CD14-positive monocyte (primary cell): ENCODE measurements at places on chromosomes 12 and 14.

GRCh38 chr12:11859705-11860425, 210.4 kb downstream of the ETV6 start:
- H3K4me3 ChIP-seq, result no peak overlapping the region
- peaks cover 30% of the 10 kb centered on the region for H3K36me3 ChIP-seq
- H3K4me1 ChIP-seq, result peaks cover 49% of the 10 kb centered on the region
- H3K27me3 ChIP-seq, result no peaks in the 10 kb centered on the region
- DNase-seq, result no peak
- H3K27ac ChIP-seq, result no peak overlapping the region

DNA sequence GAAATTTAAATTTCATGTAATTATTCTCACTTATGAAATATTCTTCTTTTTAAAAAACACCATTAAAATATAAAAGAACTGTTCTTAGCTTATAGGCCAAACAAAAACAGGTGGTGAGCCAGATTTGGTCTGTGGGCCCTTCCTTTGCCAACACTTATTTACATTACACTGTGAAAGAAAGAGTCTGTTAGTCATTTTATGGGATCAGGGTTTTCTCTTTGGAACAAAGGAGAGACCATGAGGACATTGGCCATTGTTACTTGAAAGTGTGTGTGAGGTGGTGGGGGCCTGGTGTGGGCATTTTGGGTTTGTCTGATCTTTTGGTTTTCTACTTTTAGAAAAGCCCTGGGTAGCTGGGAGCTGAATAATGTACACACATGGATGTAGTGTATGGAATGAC, 62.7 kb downstream of the TTC6 start:
- H3K27me3 ChIP-seq, result no peaks in the 10 kb centered on the region
- H3K36me3 ChIP-seq, result no peaks in the 10 kb centered on the region
- no peak overlapping the region for H3K4me3 ChIP-seq
- H3K4me1 ChIP-seq, result no peaks in the 10 kb centered on the region
- no peak for DNase-seq
- no peak overlapping the region for H3K27ac ChIP-seq

GRCh38 chr12:80892597-80893445, 44.9 kb downstream of the LIN7A start:
- H3K36me3 ChIP-seq, result peaks cover 13% of the 10 kb centered on the region
- H3K4me3 ChIP-seq, result no peak overlapping the region
- no peaks in the 10 kb centered on the region for H3K27me3 ChIP-seq
- H3K4me1 ChIP-seq, result no peaks in the 10 kb centered on the region

- peaks cover 35% of the 10 kb centered on the region for H3K4me1 ChIP-seq
- H3K27ac ChIP-seq, result no peak overlapping the region
- H3K27me3 ChIP-seq, result no peaks in the 10 kb centered on the region
- H3K36me3 ChIP-seq, result no peaks in the 10 kb centered on the region
These were observed 718 bp downstream of the PACS2 start for GRCh38 chr14:105315211-105315721.

DNA sequence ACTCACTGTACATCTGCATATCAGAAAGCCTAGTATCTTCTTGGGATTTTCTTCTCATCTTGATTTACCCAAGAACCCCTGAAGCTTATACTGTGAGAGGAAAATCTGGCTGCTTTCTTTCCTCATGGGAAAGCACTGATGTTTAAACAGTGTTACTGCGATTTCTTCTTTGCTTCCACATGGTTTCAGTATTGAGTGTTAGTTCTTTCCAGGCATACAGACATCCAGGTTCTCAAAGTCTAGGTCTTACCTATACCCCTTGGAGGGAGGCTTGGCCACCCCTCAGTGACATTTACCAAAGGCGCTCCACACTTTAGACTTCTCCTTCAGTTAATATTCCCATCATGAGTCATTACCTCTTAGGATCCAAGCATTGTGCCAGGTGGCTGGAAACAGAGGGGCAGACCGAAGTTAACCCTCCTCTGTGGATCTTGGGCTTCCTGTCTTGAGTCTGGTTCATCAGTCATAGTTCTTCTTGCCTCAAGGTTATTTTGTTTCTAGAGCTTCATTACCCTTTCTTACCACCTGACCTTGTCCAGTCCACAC, 79.1 kb downstream of the TMEM117 start:
- no peaks in the 10 kb centered on the region for H3K36me3 ChIP-seq
- no peak for DNase-seq
- H3K27me3 ChIP-seq, result no peaks in the 10 kb centered on the region
- H3K4me1 ChIP-seq, result no peaks in the 10 kb centered on the region

- peaks cover 45% of the 10 kb centered on the region for H3K4me1 ChIP-seq
- no peaks in the 10 kb centered on the region for H3K27me3 ChIP-seq
- no peaks in the 10 kb centered on the region for H3K36me3 ChIP-seq
- no peak for DNase-seq
- no peak overlapping the region for H3K27ac ChIP-seq
- H3K4me3 ChIP-seq, result no peak overlapping the region
These were observed 2.2 kb upstream of the BATF start for GRCh38 chr14:75519826-75520728.

GRCh38 chr14:81132468-81132867, 88.3 kb downstream of the GTF2A1 start:
- H3K36me3 ChIP-seq, result no peaks in the 10 kb centered on the region
- peaks cover 18% of the 10 kb centered on the region for H3K4me1 ChIP-seq
- no peak overlapping the region for H3K4me3 ChIP-seq
- H3K27me3 ChIP-seq, result no peaks in the 10 kb centered on the region

GRCh38 chr12:9325471-9325870, 117.3 kb upstream of the PZP start:
- H3K27ac ChIP-seq, result no peak overlapping the region
- DNase-seq, result no peak
- H3K27me3 ChIP-seq, result no peaks in the 10 kb centered on the region
- H3K4me3 ChIP-seq, result no peak overlapping the region
- H3K36me3 ChIP-seq, result no peaks in the 10 kb centered on the region

GRCh38 chr14:105337966-105338741, 23.6 kb downstream of the PACS2 start:
- H3K27ac ChIP-seq, result no peak overlapping the region
- no peaks in the 10 kb centered on the region for H3K36me3 ChIP-seq
- peaks cover 7% of the 10 kb centered on the region for H3K4me1 ChIP-seq
- no peak overlapping the region for H3K4me3 ChIP-seq

GRCh38 chr14:56284641-56285040, 166.4 kb downstream of the PELI2 start:
- no peak for DNase-seq
- no peak overlapping the region for H3K4me3 ChIP-seq
- H3K36me3 ChIP-seq, result peaks cover 38% of the 10 kb centered on the region
- no peaks in the 10 kb centered on the region for H3K27me3 ChIP-seq
- no peaks in the 10 kb centered on the region for H3K4me1 ChIP-seq

DNA sequence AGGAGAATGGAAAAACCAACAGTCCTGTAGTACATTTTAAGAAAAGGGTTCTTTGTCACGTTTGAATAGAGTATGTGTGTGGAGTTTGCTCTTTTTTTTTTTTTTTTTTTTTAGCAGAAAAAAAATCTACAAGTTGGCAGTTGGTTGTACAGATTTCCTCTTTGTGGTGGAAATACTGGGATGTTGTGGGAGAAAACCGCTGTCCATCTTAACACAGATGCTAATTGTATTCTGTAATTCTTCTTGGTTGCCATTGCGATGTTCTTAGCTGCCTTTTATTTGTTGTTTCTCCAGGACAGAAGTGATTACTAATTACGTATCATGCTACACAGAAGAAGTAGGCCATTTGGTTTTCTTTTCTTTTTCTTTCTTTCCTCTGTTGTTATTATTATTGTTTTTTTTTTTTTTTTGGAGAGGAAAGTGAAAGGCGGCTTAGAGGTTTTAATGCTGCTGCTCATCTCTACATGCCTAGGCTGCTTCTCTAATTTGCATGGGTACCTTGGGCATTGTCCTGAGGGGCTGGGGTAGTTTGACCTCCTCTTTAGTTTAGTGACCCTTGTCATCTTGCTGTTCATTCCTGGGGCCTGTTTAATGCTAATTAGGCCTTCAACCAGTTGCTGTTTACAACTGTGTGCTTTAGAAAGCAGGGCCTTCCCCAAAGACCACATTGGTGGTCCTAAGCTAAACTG, 94.7 kb downstream of the TMTC2 start:
- no peak overlapping the region for H3K4me3 ChIP-seq
- H3K36me3 ChIP-seq, result peaks cover 9% of the 10 kb centered on the region
- no peaks in the 10 kb centered on the region for H3K27me3 ChIP-seq
- DNase-seq, result no peak

DNA sequence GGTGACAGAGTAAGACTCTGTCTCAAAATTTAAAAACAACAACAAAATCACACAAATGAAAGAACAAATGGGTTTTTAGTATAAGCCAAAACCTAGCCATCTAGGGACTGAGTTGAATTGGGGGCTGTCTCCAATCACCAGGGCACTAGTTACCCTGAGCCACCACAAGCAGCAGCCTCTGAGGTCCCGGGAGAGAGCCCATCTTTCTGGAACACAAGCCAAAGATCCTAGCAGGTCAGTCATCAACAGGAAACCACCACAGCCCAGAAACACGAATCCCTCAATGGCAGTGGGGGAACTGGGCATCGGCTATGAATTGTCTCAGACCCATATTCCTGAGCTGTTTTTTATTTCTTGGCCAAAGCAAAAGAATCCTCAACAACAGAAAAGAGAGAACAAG, 75.3 kb downstream of the KDM2B start:
- no peak overlapping the region for H3K27ac ChIP-seq
- H3K4me3 ChIP-seq, result no peak overlapping the region
- H3K36me3 ChIP-seq, result peaks cover 74% of the 10 kb centered on the region
- no peaks in the 10 kb centered on the region for H3K4me1 ChIP-seq

DNA sequence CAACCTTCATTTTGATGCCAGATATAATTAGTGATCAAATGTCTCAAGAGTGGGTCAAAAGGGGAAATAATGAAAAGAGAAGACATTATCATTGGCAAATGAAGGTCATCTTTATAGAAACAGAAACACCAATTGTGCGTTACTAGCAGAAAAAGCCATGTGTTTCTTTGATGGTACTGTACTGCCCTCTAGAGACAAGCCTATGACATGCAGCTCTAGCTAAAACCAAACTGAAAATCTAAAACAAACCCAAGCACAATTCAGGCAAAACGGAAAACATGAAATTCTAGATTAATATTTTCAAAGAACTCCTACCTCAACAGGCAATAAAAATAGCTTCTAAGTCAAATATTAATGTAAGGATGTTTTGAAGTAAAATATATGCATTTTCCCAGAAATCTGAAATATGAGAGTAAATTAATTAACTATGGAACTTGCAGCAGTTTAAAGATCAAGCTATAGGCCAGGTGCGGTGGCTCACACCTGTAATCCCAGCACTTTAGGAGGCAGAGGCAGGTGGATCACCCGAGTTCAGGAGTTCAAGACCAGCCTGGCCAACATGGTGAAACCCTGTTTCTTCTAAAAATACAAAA, 115.4 kb downstream of the KLHL28 start:
- H3K36me3 ChIP-seq, result no peaks in the 10 kb centered on the region
- H3K27ac ChIP-seq, result no peak overlapping the region
- DNase-seq, result no peak
- H3K4me1 ChIP-seq, result no peaks in the 10 kb centered on the region
- no peaks in the 10 kb centered on the region for H3K27me3 ChIP-seq
- no peak overlapping the region for H3K4me3 ChIP-seq

GRCh38 chr14:26598672-26599131, 869 bp upstream of the NOVA1 start:
- no peak overlapping the region for H3K27ac ChIP-seq
- no peak overlapping the region for H3K4me3 ChIP-seq
- H3K4me1 ChIP-seq, result no peaks in the 10 kb centered on the region

- no peaks in the 10 kb centered on the region for H3K4me1 ChIP-seq
- no peaks in the 10 kb centered on the region for H3K27me3 ChIP-seq
- no peak overlapping the region for H3K4me3 ChIP-seq
- no peak for DNase-seq
These were observed 92.0 kb downstream of the NCOR2 start for GRCh38 chr12:124475295-124476010.

GRCh38 chr14:56581041-56581727, 1.6 kb downstream of the TMEM260 start:
- H3K27me3 ChIP-seq, result no peaks in the 10 kb centered on the region
- H3K4me1 ChIP-seq, result peaks cover 13% of the 10 kb centered on the region
- peaks cover 10% of the 10 kb centered on the region for H3K36me3 ChIP-seq
- no peak overlapping the region for H3K27ac ChIP-seq

DNA sequence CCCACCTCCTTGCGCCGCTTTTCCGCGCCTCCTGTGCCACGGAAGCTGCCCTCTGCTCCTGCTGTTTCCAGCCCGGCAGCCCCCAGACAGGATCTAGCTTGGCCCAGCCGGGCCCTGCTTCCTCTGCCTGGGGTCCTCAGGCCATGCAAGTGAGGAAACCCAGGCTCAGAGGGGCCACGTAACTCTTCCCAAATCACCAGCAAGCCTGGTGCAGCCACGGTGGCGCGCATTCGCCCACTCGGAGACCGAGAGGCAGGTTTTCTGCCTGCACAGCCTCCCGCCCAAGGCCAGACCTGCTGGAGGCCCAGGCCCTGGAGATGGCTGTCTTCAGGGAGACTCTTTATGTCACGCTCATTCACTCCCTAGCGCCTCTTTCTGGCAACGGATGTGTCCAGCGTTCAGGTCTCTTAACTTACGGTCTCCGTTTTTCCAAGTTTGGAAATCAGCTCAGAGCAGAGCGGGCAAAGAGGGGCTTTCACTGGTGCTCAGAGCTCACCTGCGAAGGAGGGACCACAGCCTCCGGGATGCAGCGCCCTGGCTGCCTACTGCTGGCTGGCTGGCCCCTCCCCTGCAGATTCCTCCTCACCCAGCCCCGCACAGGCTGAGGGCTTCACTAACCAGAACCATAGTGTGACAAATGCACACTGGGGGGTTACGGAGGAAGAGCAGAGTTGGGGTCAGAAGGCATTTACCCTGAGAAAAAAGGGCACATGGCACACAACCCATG, 20.6 kb upstream of the CEP170B start:
- H3K36me3 ChIP-seq, result no peaks in the 10 kb centered on the region
- no peak overlapping the region for H3K4me3 ChIP-seq
- no peaks in the 10 kb centered on the region for H3K4me1 ChIP-seq
- H3K27ac ChIP-seq, result no peak overlapping the region
- DNase-seq, result no peak

DNA sequence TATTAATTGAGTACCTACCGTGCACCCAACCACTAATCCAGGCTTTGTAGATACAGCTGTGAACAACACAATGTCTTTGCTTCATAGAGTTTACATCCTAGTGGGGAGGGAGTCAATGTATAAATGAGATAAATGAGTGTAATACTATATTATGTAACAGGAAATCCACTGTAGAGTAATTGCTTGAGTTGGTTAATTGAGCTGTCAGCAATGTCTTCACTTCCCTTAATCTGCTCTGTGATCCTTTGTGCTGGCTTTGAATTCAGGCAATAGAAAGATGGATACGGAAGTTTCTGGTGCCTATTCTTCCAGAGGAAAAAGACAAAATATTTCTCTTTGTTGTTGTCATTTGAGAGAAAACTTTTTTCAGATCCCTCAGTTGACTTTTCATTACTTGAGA, 104.0 kb upstream of the SLC16A7 start:
- H3K36me3 ChIP-seq, result no peaks in the 10 kb centered on the region
- H3K4me1 ChIP-seq, result peaks cover 10% of the 10 kb centered on the region
- no peak overlapping the region for H3K27ac ChIP-seq
- H3K27me3 ChIP-seq, result no peaks in the 10 kb centered on the region

GRCh38 chr14:61244009-61244408, 37.1 kb downstream of the TMEM30B start:
- H3K36me3 ChIP-seq, result no peaks in the 10 kb centered on the region
- no peaks in the 10 kb centered on the region for H3K4me1 ChIP-seq
- H3K27ac ChIP-seq, result no peak overlapping the region
- H3K4me3 ChIP-seq, result no peak overlapping the region
- no peaks in the 10 kb centered on the region for H3K27me3 ChIP-seq
- DNase-seq, result no peak

- no peak overlapping the region for H3K4me3 ChIP-seq
- no peak for DNase-seq
- H3K27me3 ChIP-seq, result no peaks in the 10 kb centered on the region
- no peaks in the 10 kb centered on the region for H3K36me3 ChIP-seq
- H3K4me1 ChIP-seq, result no peaks in the 10 kb centered on the region
These were observed 291.1 kb upstream of the TBX3 start for GRCh38 chr12:114974826-114975639.

GRCh38 chr12:93892423-93893268, 215.5 kb downstream of the CRADD start:
- no peak for DNase-seq
- no peak overlapping the region for H3K27ac ChIP-seq
- H3K4me3 ChIP-seq, result no peak overlapping the region
- H3K36me3 ChIP-seq, result no peaks in the 10 kb centered on the region
